ENCODE measurements at places on chromosomes 6 and 20. TPM values are rescaled to one million over a fixed set of nuclear protein-coding genes. Genes with fewer than 3 reads are reported as not detected.

DNA sequence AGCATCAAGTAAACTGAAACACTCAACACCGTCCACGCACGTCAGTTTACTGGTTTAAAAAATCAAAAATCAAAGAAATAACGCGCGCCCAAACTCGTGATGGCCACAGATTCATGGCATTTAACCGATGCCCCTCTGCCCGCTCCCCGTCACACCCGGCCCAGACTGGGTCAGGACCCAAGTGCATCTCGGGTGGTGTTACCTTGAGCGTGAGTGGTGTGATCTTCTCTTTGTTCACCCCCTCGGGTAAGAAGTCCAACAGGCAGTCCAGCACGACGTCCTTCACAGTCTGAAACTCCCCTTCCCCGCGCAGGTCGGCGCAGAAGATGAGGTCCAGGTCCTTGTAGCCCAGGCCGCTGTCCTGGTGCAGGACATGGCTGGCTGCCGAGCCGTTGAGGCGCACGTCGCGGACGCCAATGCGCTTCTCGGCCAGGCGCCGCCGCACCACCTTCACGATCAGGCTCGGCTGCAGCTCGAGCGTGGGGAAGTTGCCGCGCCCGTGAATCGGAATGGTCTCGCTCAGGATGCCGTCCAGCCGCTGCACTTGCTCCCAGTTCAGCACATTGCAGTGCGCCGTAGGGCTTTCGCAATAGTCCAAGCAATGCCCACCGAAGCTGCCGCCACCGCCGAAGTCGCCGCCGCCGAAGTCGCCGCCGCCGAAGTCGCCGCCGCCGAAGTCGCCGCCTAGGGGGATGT lies 945 bp downstream of the TENT5A start:
- DNase-seq: peak; percentile 61

GRCh38 chr20:33441142-33441955 lies 2.2 kb downstream of the SNTA1 start:
- DNase-seq: no peak

PRND gene
- not detected for total RNA-seq

DNA sequence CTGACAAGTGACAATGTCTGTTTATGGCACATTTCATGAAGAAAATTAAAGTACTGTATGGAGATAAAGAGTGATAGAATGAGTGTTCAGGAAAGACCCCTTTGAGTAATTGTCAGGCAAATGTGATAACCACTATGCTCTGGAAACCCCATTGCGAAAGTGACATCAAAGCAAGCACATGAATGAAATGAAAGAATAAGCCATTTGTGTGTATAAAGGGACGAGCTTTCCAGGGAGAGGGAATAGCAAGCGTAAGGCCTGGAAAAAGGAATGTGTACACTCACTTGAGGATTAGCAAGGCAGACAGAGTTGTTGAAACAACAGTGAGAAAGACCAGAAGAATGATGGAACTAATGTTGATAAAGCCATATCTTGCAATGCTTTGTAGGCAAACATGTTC lies 490.0 kb downstream of the GRIK2 start:
- no peak for DNase-seq

OR12D3 gene
- not detected for total RNA-seq
